ENCODE measurements at places on chromosomes 4 and X.
A peak's percentile ranks its signal among the peaks of the same experiment; 100 is the strongest.

GRCh38 chr4:161714022-161714751 lies 449.6 kb downstream of the FSTL5 start:
- peak; percentile 79 for DNase-seq

GRCh38 chrX:51420610-51421009 lies 75.8 kb downstream of the NUDT11 start:
- peak; percentile 1 for DNase-seq

- peak; percentile 97 for DNase-seq
Observed at GRCh38 chr4:119103263-119103662, 32.4 kb upstream of the MYOZ2 start.

GRCh38 chr4:151669990-151670389 lies 90.8 kb downstream of the GATB start:
- DNase-seq, result no peak

GRCh38 chr4:8341691-8342090 lies 72.1 kb downstream of the HTRA3 start:
- no peak for DNase-seq

GRCh38 chr4:182277377-182277776 lies 34.2 kb downstream of the TENM3 start:
- no peak for DNase-seq

DNA sequence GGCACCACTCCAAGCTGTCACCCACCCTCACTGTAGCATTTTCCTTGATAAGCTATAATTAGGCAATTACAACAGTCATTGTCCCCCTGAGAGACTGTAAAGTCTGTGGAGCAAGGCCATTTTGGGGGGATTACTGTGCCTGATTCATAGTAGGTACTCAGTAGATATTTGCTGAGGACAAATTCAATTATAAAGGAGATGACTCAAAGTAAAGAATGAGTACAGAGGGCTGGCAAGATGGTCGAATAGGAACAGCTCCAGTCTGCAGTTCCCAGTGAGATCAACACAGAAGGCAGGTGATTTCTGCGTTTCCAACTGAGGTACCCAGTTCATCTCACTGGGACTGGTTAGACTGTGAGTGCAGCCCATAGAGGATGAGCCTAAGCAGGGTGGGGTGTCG lies 42.0 kb downstream of the MAOB start:
- DNase-seq, result no peak

DNA sequence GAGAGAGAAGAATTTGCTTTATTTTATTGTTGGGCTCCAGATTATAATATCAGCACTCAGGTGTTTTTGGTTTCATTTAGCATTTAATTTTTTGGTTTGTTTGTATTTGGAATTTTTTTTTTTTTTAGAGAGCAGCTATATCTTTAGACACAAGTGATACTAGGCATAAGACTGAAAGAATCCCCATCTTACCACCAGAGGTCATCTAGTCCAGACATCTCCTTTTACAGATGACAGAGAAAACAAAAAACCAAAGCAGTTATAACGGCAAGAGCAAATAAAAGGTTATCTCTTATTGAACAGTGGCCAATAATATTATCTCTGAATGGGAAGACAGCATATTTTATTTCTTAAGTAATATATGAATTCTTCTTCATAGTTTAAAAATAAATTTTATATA lies 22.8 kb downstream of the USP38 start:
- no peak for DNase-seq

DNA sequence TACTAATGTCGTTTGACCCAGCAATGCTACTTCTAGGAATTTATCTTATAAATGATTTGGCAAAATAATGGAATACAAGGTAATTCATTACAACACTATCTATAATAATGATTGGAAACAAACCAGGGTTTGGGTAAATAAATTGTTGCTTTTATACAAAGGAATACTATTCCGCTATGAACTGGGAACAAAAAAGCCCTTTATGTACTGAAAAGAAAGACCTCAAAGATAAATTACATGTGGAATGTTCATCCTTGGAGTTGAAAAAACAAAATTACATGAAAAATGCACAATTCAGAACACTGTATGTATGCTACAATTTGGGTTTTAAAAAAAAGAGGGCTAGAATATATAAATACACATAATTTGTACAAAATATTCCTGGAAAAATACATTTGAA lies 5.2 kb upstream of the NUP54 start:
- DNase-seq, result no peak

GRCh38 chr4:90745176-90745575 lies 618.0 kb downstream of the CCSER1 start:
- DNase-seq, result no peak

GRCh38 chr4:168888715-168889215 lies 121.3 kb downstream of the CBR4 start:
- no peak for DNase-seq

- no peak for DNase-seq
Observed at GRCh38 chr4:182400790-182401189, 157.6 kb downstream of the TENM3 start.

DNA sequence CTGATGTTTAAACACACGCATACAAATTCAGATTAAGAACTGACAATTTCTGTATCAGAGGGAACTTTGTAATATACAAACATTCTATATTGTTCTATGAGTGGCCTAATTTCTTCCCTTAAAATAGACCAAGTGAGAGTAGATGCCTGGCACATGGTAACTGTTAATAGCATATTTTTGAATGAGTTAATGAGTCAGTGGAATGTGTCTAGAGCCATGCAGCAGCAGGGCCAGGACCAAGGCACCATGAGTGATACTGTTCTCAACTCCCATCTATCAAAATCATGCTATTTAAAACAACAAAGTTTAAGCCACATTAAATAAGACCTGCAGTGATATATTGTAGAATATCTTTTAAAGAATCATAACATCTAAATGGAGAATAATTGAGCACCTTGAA lies 98.3 kb downstream of the ARHGAP24 start:
- DNase-seq, result no peak

All from non-pigmented ciliary epithelial cell (primary cell).